ENCODE measurements at places on chromosomes 12 and 14. TPM values are rescaled to one million over a fixed set of nuclear protein-coding genes. Genes with fewer than 3 reads are reported as not detected.
A peak's percentile ranks its signal among the peaks of the same experiment; 100 is the strongest.

IPO4 gene
- total RNA-seq: 52.8 TPM

TAS2R50 gene
- 7.0 TPM for total RNA-seq

CCDC177 gene
- total RNA-seq: not detected

C12orf60 gene
- 2.3 TPM for total RNA-seq

TC2N gene
- 12.0 TPM for total RNA-seq

KIF5A gene
- 0.29 TPM for total RNA-seq

AMDHD1 gene
- total RNA-seq: 2.1 TPM

PLXNC1 gene
- total RNA-seq: 20.6 TPM

THTPA gene
- 11.7 TPM for total RNA-seq

NOS1 gene
- total RNA-seq: not detected

GALNT9 gene
- total RNA-seq: not detected

KRT79 gene
- not detected for total RNA-seq

SOAT2 gene
- total RNA-seq: 0.26 TPM

GRCh38 chr12:41045509-41045908, 142.6 kb upstream of the PDZRN4 start:
- H3K27ac ChIP-seq: no peak overlapping the region
- H3K27me3 ChIP-seq: no peaks in the 10 kb centered on the region
- H3K36me3 ChIP-seq: peaks cover 7% of the 10 kb centered on the region
- DNase-seq: no peak
- H3K4me1 ChIP-seq: no peaks in the 10 kb centered on the region

DNA sequence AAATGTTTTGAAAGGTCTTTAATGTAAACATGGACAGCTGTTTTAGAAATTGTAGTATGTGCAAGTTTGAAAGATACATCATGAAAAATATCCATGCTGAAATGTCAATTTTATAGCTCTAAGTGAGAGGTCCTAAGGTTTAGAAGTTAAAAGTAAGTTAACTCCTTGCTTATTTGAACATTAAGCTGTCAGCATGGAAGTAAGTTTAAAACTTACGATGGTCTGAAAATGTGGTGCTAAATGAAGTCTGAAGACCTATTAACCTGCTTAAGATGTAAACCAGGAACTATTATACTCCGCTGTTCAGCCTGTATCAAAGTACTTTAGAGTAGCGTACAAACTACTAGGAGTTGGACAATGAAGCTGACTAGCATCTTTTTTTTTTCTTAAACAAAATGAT, 1082.4 kb downstream of the TMTC2 start:
- H3K36me3 ChIP-seq: peaks cover 14% of the 10 kb centered on the region
- no peak overlapping the region for H3K4me3 ChIP-seq
- no peak overlapping the region for H3K27ac ChIP-seq

- no peaks in the 10 kb centered on the region for H3K27me3 ChIP-seq
- no peak for DNase-seq
- H3K4me3 ChIP-seq: no peak overlapping the region
- peaks cover 54% of the 10 kb centered on the region for H3K4me1 ChIP-seq
Measured at GRCh38 chr14:76950055-76951020, 78.2 kb downstream of the IRF2BPL start.

- no peaks in the 10 kb centered on the region for H3K36me3 ChIP-seq
- no peak overlapping the region for H3K4me3 ChIP-seq
- H3K27ac ChIP-seq: no peak overlapping the region
Measured at GRCh38 chr14:90521084-90521929, 124.5 kb downstream of the CALM1 start.

- H3K27ac ChIP-seq: no peak overlapping the region
- peak overlapping the region; percentile 97 for H3K4me3 ChIP-seq
- no peaks in the 10 kb centered on the region for H3K27me3 ChIP-seq
- no peaks in the 10 kb centered on the region for H3K36me3 ChIP-seq
- H3K4me1 ChIP-seq: peaks cover 30% of the 10 kb centered on the region
- DNase-seq: no peak
Measured at GRCh38 chr14:67357969-67358354, 1.6 kb downstream of the ATP6V1D start.

DNA sequence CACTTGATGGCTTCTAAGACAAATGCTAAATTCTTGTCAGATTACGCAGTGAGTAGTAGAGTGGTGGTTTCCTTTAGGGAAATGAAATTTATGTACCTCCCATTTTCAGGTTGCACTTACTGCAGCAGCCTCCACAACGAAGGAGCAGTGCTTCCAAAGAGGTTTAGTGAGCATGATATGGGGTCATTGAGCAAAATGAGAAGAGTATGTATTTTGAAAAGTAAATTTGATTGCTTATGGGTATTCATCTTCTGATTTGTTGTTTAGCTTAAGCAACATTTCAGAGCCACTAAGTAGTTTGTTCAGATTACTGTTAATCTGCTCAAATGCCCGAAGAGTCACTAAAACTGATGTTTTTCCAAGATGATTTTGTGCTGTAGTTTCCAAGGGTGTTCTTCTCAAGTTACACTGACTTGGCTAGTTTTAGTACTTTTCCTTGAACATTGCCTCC, 493.6 kb downstream of the PCNX1 start:
- peaks cover 39% of the 10 kb centered on the region for H3K4me1 ChIP-seq
- H3K27me3 ChIP-seq: no peaks in the 10 kb centered on the region
- H3K36me3 ChIP-seq: no peaks in the 10 kb centered on the region
- DNase-seq: no peak
- peak overlapping the region; percentile 74 for H3K27ac ChIP-seq

GRCh38 chr12:107411792-107412535, 273.6 kb upstream of the PWP1 start:
- H3K4me1 ChIP-seq: no peaks in the 10 kb centered on the region
- no peak overlapping the region for H3K4me3 ChIP-seq
- H3K27ac ChIP-seq: no peak overlapping the region
- no peaks in the 10 kb centered on the region for H3K27me3 ChIP-seq

GRCh38 chr12:130424858-130425697, 87.4 kb downstream of the PIWIL1 start:
- H3K4me1 ChIP-seq: no peaks in the 10 kb centered on the region
- H3K36me3 ChIP-seq: no peaks in the 10 kb centered on the region
- DNase-seq: no peak
- H3K4me3 ChIP-seq: no peak overlapping the region
- H3K27me3 ChIP-seq: no peaks in the 10 kb centered on the region

- DNase-seq: no peak
- H3K27ac ChIP-seq: no peak overlapping the region
- H3K4me3 ChIP-seq: no peak overlapping the region
Measured at GRCh38 chr14:30748343-30748742, 126.0 kb upstream of the COCH start.

- H3K27me3 ChIP-seq: no peaks in the 10 kb centered on the region
- H3K4me1 ChIP-seq: no peaks in the 10 kb centered on the region
- H3K27ac ChIP-seq: no peak overlapping the region
- DNase-seq: no peak
Measured at GRCh38 chr14:29462772-29463171, 464.9 kb downstream of the PRKD1 start.

GRCh38 chr12:7512553-7512952, 9.0 kb upstream of the CD163 start:
- no peaks in the 10 kb centered on the region for H3K4me1 ChIP-seq
- no peak overlapping the region for H3K27ac ChIP-seq
- H3K27me3 ChIP-seq: peaks cover 63% of the 10 kb centered on the region
- no peak overlapping the region for H3K4me3 ChIP-seq
- DNase-seq: no peak

GRCh38 chr14:92236243-92236900, 86.6 kb upstream of the SLC24A4 start:
- H3K27ac ChIP-seq: no peak overlapping the region
- peaks cover 21% of the 10 kb centered on the region for H3K27me3 ChIP-seq
- DNase-seq: no peak
- H3K36me3 ChIP-seq: peaks cover 11% of the 10 kb centered on the region
- H3K4me3 ChIP-seq: no peak overlapping the region

DNA sequence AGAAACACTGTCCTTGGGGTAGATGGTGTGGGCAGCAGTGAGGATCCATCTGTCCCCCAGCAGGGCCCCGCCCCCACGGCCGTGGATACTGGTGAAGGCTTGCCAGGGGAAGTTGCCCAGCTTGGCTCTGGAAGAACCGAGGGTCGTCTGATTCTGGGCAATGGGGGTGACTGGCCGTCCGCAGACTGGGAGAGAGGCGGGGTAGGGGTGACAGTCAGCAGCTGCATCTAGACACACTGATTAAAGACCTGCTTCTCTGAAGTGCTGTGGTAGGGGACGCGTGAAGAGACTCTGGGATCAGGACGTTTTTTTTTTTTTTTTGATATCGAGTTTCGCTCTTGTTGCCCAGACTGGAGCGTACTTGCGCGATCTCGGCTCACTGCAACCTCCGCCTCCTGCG, 4.7 kb upstream of the C1R start:
- no peaks in the 10 kb centered on the region for H3K36me3 ChIP-seq
- DNase-seq: no peak
- H3K27me3 ChIP-seq: no peaks in the 10 kb centered on the region
- no peak overlapping the region for H3K27ac ChIP-seq
- no peak overlapping the region for H3K4me3 ChIP-seq

- DNase-seq: no peak
- no peaks in the 10 kb centered on the region for H3K4me1 ChIP-seq
- no peaks in the 10 kb centered on the region for H3K36me3 ChIP-seq
- H3K27ac ChIP-seq: no peak overlapping the region
- H3K27me3 ChIP-seq: peaks cover 28% of the 10 kb centered on the region
Measured at GRCh38 chr14:72614365-72614764, 279.5 kb downstream of the DPF3 start.

DNA sequence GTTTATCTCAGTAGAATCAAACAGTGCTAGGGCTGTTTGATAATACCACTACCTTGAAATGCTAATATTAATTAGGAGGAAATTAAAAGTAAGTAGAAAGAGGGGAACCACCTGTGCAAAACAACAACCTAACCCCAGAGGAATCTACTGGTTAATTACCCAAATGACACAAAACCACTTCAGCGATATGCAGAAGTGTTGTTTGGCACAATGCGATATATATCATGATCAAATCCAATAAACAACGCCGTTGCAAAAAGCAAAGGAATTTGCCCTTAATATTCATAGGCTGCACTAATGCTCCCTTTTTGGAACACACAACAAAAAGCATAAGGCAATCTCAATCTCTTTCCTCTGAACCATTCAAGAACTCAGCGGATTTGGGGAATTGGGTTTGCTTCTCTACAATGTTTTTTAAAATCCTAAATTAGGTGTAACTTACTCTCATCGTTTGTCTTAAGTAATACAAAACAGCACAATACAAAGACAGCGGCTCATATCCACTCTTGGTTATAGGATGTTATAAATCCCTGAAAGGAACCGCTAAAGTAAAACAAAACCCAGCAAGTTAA, 1.5 kb downstream of the MAP4K5 start:
- peak overlapping the region; percentile 84 for H3K27ac ChIP-seq
- H3K27me3 ChIP-seq: no peaks in the 10 kb centered on the region
- peaks cover 54% of the 10 kb centered on the region for H3K4me1 ChIP-seq
- H3K4me3 ChIP-seq: peak overlapping the region; percentile 67
- DNase-seq: no peak
- peaks cover 4% of the 10 kb centered on the region for H3K36me3 ChIP-seq

- H3K27ac ChIP-seq: no peak overlapping the region
- no peaks in the 10 kb centered on the region for H3K36me3 ChIP-seq
- peaks cover 9% of the 10 kb centered on the region for H3K27me3 ChIP-seq
Measured at GRCh38 chr14:64612971-64613666, 63.4 kb downstream of the PPP1R36 start.

DNA sequence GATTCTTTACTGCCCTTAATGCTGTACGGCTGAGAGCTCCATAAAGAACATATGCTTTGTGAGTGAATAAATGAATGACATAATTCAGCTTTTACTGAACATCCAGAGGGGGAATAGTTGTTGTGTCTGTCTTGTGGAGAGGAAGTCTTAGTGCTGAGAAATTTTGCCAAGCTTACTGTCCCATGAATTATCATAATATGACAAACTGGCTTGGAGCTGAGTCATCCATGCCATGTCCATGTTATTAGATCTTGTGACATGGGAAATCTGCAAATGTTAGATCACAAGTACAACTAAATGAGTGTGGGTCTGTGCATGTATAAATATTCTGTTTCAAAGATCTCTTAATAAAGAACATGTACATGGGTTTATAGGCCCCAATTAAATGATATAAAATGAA, 350.4 kb downstream of the BMP4 start:
- peaks cover 2% of the 10 kb centered on the region for H3K27me3 ChIP-seq
- no peaks in the 10 kb centered on the region for H3K4me1 ChIP-seq
- no peak overlapping the region for H3K4me3 ChIP-seq
- no peak for DNase-seq
- no peak overlapping the region for H3K27ac ChIP-seq

DNA sequence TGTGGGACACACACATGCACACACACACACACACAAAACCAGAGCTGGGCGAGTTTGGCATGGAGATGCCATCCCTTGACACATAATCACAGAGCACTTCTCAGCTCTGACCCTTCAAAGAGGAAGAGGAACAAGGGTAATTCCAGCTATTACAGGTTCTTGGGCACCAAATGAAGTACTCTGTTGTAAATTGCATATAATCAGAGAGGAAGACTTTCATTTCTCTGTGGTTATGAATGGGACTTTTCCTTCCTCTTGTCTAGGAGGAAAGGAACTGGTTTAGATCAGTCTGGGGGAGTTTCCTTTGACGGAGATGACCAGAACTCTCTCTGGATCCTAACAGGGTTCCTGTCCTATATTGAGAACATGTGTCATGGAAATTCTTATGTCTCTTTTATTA, 26.4 kb upstream of the FGF6 start:
- H3K27ac ChIP-seq: no peak overlapping the region
- peaks cover 37% of the 10 kb centered on the region for H3K27me3 ChIP-seq
- DNase-seq: no peak
- no peaks in the 10 kb centered on the region for H3K36me3 ChIP-seq

GRCh38 chr12:96194576-96194889, 358 bp downstream of the ELK3 start:
- peaks cover 11% of the 10 kb centered on the region for H3K36me3 ChIP-seq
- peak overlapping the region; percentile 95 for H3K4me3 ChIP-seq
- H3K27ac ChIP-seq: peak overlapping the region; percentile 92
- no peaks in the 10 kb centered on the region for H3K27me3 ChIP-seq
- DNase-seq: no peak

DNA sequence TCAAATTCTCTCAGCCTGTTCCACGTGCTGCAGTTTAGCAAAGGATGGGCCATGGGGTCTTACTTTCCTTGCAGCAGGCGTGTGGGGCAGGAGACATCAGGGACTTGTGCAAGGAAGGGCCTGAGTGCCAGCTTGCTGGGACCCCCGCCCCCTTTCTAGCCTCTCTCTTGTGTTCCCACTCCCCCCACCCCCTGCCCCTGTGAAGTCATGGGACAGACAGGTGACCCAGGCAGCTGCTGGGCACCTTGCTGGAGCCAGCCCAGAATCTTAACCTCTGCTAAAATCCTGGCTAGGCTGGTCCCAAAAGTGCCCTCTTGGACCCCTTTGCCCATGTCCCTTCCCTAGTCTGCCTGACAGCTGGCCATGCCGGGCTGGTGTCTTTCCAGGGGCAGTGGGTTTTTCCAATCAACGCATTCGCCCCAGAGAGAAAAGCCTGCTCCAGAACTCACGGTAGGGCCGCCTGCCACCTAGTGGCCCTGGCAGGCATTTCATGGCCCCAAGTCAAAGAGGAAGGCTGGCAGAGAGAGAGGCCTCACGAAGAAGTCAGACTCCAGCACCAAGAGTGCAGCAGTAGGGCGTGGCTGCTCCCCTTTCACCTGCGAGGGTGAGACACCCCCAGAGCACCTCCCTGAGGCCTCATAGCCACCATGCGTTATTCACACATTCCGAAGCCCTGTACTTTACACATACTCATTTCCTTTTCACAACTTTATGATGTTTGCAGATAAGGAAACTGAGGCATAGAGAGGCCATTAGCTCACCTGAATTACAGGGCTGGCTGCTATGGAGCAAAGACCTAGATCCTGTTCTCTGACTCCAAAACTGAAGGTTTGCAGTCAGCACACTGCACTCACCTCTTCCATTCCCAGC, 67.4 kb downstream of the LGMN start:
- DNase-seq: peak; percentile 82
- peaks cover 24% of the 10 kb centered on the region for H3K36me3 ChIP-seq
- H3K4me1 ChIP-seq: peaks cover 35% of the 10 kb centered on the region
- H3K27ac ChIP-seq: peak overlapping the region; percentile 93
- H3K4me3 ChIP-seq: no peak overlapping the region
- H3K27me3 ChIP-seq: no peaks in the 10 kb centered on the region
